AG08395 (cell line): ENCODE measurements at places on chromosomes 2 and 18.

GRCh38 chr2:96553176-96553956, 16.8 kb downstream of the ARID5A start:
- DNase-seq = no peak

DNA sequence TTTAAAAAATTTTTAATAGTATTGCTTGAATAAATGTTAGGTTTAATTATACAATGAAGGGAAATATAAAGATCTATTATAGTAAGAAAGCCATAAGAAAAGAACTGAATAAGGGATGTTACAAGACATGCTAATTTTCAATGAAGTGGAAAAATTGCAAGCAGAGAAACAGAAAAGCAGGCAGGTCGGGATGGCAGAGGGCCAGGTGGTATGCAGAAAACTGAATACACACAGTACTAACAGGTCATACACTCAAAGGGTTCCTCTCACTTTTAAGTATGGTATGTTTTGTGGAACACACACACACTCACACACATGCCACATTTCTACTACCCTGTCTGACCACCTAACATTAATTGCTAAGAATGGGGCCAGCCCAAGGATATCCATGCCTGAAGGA, 76.7 kb upstream of the DTNA start:
- DNase-seq = no peak

DNA sequence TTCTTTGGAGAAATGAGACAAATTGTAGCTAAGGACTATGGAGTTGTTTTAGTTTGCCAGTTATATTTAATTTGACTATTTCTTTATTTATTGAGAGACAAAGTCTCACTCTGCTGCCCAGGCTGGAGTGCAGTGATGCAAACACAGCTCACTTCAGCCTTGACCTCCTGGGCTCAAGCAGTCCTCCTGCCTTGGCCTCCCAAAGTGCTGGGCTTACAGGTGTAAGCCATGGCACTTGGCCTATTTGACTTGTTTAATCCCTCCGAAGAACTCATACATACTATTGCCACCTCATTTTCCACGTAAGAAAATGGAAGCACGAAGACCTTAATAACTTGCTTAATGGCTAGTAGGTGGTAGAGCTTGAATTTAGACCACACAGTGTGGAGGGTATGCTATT, 988 bp upstream of the RNF144A start:
- no peak for DNase-seq

DNA sequence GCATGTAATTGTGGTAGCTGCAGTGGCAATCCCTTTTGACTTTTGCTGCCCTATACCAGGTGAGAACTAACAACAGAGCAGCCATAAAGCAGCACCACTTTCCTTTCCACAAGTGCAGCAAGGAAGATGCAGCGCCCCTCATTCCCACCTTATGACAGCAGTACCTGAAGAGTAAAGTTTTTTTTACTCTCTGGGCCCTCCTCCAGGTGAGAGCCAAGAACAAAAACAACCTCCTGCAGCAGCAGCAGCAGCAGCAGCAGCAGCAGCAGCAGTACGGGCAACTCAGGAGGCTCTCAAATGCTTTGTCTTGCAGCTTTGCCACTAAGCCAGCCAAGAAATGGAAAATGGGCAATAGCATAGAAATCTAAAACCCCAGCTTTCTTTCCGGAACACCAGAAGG, 397.5 kb downstream of the FIGN start:
- no peak for DNase-seq

- no peak for DNase-seq
Observed at GRCh38 chr2:206457188-206457634, 13.9 kb downstream of the ADAM23 start.

GRCh38 chr2:170052151-170052550, 125.8 kb upstream of the MYO3B start:
- peak; percentile 6 for DNase-seq

DNA sequence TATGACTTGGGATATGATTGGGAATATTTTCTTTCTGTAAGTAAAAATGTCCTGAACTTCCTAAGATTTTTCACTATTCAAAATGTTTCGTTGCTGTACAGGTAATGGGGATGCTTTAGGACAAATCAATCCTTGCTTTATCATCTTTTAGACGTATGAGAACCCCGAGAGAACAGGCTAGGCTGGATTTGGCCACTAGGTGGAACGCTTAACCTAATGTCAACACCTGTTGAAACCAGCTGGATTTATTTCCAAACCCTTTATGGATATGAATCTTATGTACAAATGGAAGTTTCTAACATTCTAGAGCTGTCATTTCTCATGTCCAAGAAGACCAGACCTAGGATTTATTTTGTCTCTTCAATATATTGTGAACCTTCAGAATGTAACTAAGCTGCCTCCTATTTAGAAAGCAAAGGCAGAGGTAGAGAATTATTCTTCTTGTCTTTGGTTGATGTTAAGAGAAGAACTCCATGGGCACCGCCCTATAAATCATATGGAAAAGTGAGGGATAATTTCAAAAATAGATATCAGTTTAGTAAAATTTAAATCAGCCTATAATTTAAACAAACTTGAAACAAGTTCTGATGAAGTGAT, 96.7 kb downstream of the PMAIP1 start:
- peak; percentile 60 for DNase-seq
